MCF 10A (cell line): ENCODE measurements at places on chromosomes 3 and 15. TPM values are rescaled to one million over a fixed set of nuclear protein-coding genes. Genes with fewer than 3 reads are reported as not detected.

Gene GABRR3
- total RNA-seq: not detected in 2 replicates

GRCh38 chr3:100984308-100984707 lies 8.9 kb downstream of the ABI3BP start:
- no peak overlapping the region for H3K4me3 ChIP-seq
- no peaks in the 10 kb centered on the region for H3K27me3 ChIP-seq
- no peak for DNase-seq

- no peak overlapping the region for H3K27ac ChIP-seq
- H3K36me3 ChIP-seq: no peaks in the 10 kb centered on the region
- DNase-seq: no peak
- no peak overlapping the region for H3K4me3 ChIP-seq
- no peaks in the 10 kb centered on the region for H3K27me3 ChIP-seq
Observed at GRCh38 chr3:105349684-105350387, 16.9 kb upstream of the ALCAM start.

- no peaks in the 10 kb centered on the region for H3K4me1 ChIP-seq
- DNase-seq: peak; percentile 27
- H3K36me3 ChIP-seq: no peaks in the 10 kb centered on the region
- H3K27me3 ChIP-seq: peaks cover 68% of the 10 kb centered on the region
Observed at GRCh38 chr3:34619990-34620389, 821.6 kb downstream of the PDCD6IP start.

GRCh38 chr15:96325541-96326327 lies 4.8 kb upstream of the NR2F2 start:
- H3K36me3 ChIP-seq: no peaks in the 10 kb centered on the region
- peak overlapping the region; percentile 93 for H3K4me3 ChIP-seq
- peak; percentile 31 for DNase-seq
- peaks cover 25% of the 10 kb centered on the region for H3K4me1 ChIP-seq

DNA sequence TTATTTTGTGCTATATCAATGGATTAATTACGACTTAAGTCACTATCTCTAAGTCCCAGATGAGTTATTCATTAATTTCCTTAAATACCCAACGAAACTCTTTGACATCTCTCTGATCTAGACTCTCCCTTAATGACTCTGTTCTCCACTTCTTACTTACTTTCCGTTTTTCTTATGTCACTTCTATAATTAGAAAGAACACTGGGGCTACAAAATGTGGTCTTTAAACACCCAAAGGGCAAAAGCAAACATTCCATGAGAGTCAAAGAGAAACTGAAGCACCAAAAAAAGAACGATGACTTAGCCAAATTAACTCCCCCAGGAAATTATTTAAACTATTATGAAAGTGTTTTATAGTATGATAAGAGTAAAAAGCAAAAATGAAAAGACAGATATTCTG lies 166.4 kb upstream of the UBE2E2 start:
- peaks cover 10% of the 10 kb centered on the region for H3K27me3 ChIP-seq
- no peak for DNase-seq
- no peaks in the 10 kb centered on the region for H3K36me3 ChIP-seq
- peak overlapping the region; percentile 77 for H3K27ac ChIP-seq
